ENCODE measurements at places on chromosomes 12 and 14.

- DNase-seq: peak; percentile 65
Observed at GRCh38 chr12:109744986-109745942, 31.6 kb downstream of the FAM222A start.

DNA sequence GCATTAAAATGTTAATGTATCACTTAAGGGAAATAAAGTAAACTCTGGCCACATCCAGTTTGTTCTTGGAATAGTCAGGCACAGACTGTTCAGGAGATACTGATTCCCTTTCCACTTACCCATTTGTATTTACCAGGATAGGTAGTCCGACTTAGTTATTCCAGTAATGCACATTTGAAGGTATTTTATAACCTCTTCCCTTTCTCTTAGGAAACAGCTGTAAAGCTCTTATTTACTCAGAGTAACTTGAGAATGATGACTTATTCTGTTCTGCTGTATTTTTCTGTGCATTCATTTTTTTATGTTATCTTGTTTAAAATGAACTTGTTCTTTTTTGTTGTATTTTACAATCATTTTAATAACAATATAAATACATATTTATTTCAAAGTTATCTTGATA lies 78.0 kb downstream of the METTL25 start:
- no peak for DNase-seq

- DNase-seq: no peak
Observed at GRCh38 chr12:113207613-113208040, 13.6 kb upstream of the TPCN1 start.

DNA sequence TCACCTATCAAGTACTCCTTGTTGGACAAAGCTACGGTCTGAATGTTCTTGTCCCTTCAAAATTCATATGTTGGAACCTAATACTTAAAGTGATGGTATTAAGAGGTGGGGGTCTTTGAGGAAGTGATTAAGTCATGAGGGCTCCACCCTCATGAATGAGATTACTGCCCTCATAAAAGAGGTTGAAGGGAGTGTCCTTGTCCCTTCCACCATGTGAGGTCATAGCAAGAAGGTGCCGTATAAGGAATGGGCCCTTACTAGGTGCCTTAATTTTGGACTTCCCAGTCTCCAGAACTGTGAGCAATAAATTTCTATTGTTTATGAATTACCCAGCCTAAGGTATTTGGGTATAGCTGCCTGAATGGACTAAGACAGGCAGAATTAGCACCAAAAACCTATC lies 191.1 kb upstream of the NUDT4 start:
- DNase-seq: no peak

DNA sequence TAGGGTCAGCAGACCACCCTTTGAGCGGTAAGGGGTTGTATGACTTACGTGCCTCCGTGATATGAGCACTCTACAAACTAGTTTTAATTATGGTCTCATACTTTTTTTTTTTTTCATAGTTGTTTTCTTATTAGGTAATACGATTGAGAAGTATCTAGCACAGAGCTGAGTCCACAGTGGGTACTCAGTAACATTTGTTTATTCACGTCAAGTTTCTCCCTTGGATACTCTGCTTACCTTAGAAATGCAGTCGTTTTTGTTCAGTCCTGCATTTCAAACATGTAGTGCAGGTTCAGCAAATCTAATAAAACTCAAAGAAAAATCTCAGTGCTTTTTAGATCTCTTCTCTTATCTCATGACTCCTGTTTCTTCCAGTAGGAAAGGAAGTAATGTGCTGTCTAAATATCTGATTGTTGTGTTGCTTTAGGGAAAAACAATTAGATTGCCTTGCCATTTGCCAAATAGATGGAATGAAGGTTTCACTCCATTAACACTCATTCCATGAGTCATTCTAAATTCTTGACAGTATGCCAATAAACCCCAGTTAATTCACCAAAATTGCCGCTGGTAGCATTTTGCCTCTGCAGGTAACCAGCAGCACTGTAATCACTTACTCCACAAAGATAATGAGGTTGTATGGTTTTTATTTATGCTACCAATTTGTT lies 118.9 kb downstream of the PTCSC3 start:
- DNase-seq: no peak
